H7 (cell line): ENCODE measurements at places on chromosomes 11 and 22.
A peak's percentile ranks its signal among the peaks of the same experiment; 100 is the strongest.

DNA sequence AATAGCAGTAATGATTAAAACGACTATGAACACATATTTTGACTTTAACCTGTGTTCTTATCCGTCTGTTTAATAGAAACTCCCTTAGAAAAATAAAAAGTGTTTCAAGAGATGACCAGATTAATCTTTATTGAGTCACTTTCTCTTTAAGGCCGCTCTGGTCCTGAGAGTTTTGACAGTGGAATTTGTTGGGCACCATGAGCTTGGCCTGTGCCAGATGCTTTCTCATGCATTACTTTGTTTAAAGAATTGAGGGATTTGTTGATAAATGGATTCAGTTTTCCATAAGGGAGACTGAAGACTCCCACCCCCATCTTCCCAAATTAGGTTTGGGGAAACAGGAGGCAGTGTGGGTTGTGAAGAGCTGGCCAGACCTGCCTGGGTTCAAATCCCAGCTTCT lies 53.2 kb upstream of the ALX4 start:
- no peak for DNase-seq

- DNase-seq, result no peak
Observed at GRCh38 chr11:48103621-48104567, 112.7 kb upstream of the OR4B1 start.

DNA sequence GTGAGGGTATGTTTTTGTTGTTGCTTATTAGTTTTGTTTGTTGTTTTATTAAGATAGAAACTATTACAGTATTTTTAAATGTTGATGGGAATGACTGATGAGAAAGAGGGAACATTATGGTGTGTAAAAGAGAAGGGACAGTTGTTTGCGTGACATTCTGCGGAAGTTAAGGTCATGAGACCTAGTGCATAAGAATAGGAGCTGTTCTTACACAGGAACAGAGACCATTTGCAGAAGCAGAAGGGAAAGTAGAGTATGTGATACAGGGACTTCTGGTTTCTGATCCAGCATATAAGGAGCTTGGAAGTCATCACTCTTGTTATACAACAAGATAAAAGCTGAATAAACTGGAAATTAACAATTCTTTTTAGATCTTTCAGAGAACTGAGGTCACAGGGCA lies 299.2 kb upstream of the API5 start:
- DNase-seq, result no peak

- DNase-seq, result no peak
Observed at GRCh38 chr11:13355191-13355590, 77.6 kb downstream of the BMAL1 start.

- DNase-seq, result no peak
Observed at GRCh38 chr11:120509346-120510053, 2.0 kb upstream of the GRIK4 start.

DNA sequence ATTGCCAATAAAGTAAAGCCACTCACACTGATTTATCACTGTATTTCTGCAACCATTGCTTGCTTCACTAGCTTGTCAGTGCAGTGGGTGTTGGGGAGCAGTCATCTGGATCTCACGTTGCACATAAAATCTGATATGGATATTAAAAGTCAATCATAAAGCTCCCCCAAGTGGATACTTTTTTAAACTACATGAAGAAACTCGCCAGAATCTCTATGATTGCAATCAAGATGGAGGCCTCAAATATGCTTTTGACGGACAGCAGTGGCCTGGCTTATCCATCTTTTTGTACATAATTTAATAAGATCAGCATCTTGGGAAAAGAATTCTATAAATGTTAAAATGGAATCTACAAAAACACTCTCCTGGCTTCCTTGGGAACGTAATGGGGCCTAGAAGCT lies 137.7 kb downstream of the WT1 start:
- no peak for DNase-seq

DNA sequence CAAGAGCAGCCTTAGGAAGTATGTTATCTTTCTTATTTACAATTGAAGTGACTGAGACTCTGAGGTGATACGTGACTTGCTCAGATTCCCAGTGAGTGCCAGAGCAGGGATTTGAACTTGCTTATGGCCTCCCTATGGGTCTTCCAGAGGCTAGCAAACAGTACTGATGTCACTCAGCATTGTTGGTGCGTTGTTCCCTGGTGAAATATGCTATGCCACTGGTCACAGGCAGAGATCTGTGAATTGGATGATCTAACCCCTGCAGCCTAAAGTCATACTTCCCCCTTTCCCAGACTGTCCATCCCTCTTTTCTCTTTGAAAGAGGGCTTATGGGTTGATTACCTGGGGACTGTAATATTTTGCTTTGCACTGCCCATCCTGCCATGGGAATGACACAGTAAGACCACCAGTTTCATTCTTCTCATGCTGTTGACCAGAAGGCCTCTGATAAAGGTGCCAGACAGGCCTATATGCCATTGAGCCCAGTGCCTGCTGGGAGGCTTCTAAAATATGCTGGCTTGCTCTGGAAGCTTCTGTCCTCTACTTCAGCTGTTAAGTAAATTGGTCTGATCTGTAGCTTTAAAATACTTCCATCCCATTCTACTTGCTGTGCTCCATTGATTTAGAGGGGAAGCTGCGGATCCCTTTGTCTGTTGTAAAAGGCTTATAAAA lies 152.2 kb upstream of the E2F8 start:
- no peak for DNase-seq

DNA sequence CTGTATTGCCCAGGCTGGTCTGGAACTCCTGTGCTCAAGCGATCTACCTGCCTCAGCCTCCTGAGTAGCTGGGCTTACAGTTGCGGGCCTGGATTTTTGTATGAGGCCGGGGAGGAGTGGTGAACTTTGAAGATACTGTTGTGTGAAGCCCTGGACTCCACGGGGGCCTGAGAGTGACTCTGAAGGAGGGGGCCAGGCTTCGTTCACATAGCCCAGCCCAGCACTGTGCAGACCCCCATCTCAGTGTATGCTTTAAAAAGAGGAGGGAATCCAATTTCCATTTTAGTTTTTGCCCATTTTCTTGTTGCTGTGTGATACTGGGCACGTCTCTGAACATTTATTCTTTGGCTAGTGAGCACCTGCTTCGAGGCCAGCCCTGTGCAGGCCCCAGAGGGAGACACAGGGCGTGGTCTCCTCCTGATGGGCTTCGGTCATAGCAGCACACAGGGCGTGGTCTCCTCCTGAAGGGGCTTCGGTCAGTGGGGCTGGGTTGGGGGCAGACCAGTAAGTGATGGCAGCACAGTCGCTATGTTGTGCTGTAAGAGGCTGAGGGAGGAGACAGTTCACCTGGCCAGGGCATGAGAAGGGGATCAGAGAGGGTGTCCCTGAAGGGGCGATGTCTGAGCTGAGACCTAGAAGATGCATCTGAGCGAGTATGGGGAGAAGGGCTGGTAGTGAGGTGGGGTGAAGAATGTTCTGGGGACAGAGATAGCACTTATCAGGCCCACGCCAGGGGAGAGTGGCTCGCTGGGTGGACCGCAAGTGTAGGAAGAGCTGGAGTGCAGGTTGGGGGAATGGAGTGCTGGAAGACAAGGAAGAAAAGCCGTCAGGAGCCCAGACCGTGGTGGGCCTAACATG lies 14.0 kb downstream of the SAMM50 start:
- DNase-seq, result no peak

- no peak for DNase-seq
Observed at GRCh38 chr22:46454504-46455269, 82.7 kb downstream of the CELSR1 start.

- no peak for DNase-seq
Observed at GRCh38 chr11:134862105-134862502, 450.1 kb upstream of the B3GAT1 start.

DNA sequence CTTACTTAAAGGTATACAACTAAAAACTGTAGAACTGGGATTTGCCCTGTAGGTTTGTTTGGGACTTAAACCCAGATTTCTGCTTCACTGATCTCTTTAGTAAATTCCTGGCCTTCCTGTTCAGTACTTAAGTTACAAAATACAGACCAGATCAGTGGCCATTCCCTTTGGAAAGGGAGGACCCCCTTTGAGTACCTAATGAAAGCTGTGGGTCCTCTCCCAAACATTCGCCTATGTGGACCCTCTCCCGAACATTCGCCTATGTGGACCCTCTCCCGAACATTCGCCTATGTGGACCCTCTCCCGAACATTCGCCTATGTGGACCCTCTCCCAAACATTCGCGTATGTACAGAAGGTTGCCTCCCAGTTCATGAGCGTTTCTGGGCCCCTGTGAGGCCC lies 10.3 kb downstream of the L3MBTL2 start:
- no peak for DNase-seq

GRCh38 chr22:35337932-35338331 lies 38.2 kb downstream of the TOM1 start:
- peak; percentile 76 for DNase-seq

DNA sequence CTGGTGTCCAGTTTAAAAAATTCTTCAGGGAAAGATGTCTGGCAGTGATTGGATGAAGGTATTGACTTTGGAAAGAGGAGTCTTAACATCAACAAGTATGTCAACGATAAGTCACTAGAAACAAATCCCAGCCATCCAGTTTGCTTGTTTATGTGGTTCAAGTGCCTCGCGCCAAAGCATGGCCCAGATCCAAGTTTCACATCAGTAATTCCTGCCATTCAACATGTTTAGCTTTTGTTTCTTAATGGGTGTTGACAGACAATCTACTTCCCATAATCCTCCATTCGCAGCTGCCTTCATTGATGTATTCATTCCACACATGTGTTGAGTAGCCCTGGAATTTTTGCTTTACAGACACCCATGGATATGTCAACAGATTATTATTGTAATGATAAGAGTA lies 77.8 kb downstream of the UBASH3B start:
- DNase-seq, result no peak

DNA sequence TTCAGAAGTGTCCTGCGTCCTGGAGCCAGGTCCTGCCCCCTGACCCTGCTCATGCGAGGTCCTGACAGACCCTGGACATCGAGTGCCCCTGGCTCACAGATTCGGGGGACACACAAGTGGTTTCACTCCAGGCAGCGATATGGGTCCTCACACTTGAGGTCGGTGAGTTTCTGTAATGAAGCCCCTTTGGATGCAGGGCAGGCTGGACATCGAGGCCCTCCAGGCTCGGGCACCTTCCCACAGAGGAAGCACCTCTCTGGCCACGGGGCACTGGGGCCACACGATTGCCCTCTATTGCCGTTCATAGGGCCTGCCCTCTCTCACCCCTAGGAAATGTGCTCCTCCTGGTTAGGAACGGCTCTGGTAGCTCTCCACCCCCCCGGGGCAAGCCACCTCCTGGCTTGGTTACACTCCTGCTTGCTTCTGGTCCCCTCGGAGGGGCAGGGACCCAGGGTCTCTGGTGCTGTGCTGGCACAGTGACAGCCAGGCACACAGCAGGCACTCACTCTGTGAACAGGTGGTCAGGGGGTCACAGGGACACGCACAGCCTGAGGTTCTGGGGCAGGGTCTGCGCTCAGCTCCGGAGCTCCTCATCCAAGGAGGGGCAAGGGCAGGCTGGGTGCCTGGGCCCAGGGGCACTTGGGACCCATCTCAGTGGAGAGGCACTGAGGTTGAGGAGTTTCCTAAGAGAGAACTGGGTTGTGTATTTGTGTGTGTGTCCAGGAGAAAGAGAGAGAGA lies 907.7 kb downstream of the BRD1 start:
- peak; percentile 30 for DNase-seq

DNA sequence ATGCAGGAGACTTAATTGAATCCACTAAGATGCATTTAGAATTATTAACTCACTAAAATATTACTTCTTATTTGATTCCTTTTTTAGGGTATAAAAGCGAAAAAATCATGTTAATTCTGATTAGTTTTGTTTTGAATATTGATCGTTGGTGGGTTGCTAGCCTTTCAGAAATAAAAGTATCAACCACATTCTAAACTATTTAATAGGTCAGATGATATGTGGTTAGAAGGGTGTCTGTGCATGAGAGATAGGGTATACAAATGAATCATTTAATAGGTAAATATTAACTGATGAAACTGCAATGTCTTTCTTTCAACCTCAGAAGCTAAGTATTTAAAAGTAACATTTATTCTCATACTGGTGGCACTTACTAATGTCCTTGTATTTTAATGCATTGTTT lies 515.1 kb downstream of the CNTN5 start:
- DNase-seq, result no peak

DNA sequence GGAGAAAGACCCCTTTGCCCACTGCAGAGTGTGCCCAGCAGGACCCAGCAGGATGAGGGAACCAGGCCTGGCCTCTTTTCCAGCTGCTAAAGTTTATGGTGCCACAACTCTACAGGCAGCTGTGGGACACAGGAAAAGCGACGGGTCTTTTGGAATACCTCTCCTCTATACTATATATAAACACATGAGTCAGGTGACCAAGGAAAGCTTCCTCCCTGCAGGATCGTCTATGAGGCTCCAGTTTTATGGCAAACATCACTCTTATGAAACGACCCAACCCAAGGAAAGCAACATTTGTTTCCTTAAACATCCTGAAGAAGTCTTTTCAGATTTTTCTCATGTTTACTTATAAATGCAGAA lies 102.8 kb upstream of the AKIP1 start:
- DNase-seq, result no peak

GRCh38 chr11:63920126-63920938 lies 3.4 kb upstream of the RCOR2 start:
- DNase-seq, result peak; percentile 93

DNA sequence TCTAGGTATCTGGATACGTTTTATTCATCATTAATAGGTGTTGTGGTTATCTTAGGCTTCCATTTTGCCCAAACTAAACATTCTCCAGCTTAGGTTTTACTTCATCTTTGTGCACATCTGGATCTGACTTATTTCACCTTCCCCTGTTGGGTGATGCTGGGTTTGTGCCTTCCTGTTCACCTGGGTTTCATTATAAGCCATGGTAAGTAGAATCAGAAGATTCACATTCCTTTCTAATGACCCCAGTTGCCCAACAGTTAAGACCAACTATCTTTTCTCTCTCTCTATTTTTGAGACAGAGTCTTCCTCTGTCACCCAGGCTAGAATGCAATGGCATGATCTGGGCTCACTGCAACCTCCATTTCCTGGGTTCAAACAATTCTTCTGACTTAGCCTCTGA lies 44.6 kb downstream of the LMO2 start:
- DNase-seq, result no peak

DNA sequence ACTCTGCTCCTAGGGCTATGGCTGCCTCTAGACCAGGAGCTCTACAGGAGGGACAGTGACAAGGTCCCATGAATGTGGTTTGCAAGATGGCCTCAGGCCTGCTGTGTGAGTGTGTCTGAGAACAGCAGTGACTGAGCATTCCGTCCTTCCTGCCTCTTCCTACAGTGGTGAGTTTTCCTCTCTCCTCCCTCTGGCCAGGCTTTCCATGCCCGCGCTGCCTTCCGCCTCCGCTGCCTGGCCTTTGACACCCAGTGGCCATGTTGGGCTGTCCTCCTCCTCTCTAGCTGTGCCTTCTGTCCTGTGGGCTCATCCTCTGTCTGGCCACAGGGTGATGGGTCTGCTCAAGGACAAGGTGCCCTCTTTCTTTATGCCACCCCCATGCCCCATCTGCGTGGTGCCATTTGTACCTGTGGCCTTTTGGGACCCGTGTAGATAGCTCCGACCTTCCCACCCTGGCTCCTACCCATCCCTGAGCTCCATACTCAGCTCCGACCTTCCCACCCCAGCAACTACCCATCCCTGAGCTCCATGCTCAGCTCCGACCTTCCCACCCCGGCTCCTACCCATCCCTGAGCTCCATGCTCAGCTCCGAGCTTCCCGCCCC lies 970.4 kb downstream of the BRD1 start:
- DNase-seq, result no peak

- DNase-seq, result no peak
Observed at GRCh38 chr11:117950993-117951961, 22.1 kb upstream of the TMPRSS13 start.

- no peak for DNase-seq
Observed at GRCh38 chr11:78262691-78263090, 74.0 kb downstream of the USP35 start.
